Sciatic nerve (tissue), 2 donors: ENCODE measurements at places on chromosomes 5 and 9.
A peak's percentile ranks its signal among the peaks of the same experiment; 100 is the strongest.

GRCh38 chr9:121505903-121506735 is 6.5 kb upstream of the GGTA1 start:
- no peak for DNase-seq

DNA sequence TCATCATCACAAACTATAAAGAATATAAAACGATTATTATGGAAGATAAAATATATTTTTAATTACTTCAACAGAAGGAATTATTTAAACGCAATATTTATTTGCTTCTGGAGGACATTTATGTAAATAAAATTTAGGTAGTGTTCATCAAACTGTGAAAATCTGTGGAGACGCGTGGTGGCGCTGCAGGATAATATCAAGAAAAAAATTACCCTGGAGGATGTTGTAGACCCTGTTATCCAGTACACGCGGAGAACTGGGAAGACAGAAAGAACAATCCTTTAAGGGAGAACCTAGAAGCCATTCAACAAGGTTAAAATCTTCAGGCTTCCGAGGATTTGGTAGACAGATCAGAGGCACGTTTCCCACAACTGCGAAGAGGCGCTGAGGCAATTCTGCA is at the start of gene PCDHB12:
Gene PCDHB12, plus strand, starts transcription at position 242 of the 400 bp plus-strand sequence. CDS start 189 bp downstream, outside the sequence.
- DNase-seq, result no peak

GRCh38 chr9:9942764-9943424 is 669.9 kb downstream of the PTPRD start:
- DNase-seq, result peak; percentile 69

DNA sequence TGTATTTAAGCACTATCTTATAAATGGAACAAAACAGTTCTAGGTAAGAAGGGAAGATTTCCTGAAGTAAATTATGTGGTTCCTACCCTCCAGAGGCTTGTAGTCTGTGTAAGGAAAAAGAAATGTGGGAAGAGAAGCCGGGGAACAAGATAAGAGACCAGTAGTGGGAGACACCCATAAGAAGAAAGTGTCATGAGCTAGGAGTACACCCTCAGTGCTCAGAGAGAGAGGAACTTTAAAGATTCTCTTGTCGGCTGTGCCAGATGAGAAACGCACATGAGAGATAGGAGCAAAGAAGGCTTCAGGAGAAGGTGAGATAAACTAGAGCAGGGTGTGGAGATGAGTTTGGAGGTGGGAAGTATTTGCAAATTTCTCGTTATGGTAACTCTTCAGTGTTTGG is 18.1 kb downstream of the SLC36A1 start:
- no peak for DNase-seq

DNA sequence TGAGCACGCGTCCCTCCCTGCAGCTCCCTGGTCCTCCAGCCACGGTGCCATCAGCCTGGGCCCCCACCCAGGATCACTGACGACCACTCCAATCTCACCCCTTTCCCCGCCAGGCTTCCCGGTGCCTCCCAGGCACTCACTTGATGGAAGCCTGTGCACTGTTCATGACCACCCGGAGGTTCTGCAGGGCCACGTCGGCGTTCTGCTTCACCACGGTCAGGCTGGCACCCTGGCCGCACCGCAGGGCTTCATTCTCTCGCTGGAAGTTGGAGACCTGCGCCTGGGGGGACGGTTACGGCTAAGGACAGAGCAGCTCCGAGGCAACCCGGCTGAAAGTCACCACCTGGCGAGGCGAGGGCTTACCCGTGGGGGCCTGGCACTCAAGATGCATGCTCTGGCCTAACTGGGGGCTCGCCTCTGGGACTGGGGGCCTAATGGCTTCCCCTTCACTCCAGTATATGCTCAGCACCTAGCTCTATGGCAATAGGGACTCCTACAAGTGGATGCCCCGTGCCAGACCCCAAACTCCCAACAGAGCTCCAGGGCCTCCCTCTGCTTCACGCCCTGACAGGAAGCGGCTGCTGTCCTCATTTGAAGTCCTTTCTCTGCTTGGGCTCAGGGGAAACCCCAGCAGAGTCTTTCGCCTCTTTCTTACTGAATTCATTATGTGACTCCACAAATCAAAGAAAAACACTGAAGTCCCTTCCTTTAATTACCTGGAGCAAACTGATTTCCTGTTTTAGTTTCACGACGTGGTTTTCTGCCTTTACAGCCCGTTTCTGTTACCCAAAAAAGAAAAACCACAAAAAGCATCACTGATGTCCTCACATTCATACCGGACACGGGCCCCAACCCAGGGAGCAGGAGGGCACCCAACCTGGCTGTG is 4.2 kb upstream of the SNAPC4 start:
- no peak for DNase-seq

GRCh38 chr5:54066433-54066832 is 243.9 kb downstream of the ARL15 start:
- no peak for DNase-seq

GRCh38 chr5:122611406-122611805 is 163.5 kb upstream of the SNX2 start:
- DNase-seq, result no peak

DNA sequence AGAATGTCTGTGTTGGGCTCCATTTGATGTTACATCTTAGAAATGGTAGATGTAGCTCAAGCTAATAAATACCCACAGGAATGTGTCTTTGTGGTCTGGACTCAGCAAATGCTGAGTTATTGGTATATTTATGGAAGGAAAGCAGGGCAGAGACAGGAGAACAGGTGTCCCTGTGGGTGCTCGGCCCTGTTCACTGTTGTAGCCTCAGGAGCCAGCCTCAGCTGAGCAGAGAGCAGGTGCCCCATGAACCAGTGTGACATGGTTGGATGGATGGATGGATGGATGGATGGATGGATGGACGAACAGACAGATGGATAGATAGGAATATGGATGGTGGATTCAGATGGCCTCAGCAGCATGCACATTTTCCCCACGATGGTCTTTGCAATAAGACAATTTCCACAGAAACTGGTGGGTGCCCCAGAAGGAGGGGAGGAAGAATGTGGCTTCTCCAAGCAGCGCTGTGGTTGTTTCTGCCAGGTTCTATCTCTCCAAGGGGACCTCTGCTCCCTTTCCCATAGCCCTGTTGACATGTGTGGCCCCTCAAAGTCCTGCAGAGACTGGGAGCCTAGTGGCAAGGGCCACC is 8.2 kb upstream of the IRF1 start:
- no peak for DNase-seq

- no peak for DNase-seq
Measured at GRCh38 chr5:145619806-145620310, 215.3 kb downstream of the PRELID2 start.

DNA sequence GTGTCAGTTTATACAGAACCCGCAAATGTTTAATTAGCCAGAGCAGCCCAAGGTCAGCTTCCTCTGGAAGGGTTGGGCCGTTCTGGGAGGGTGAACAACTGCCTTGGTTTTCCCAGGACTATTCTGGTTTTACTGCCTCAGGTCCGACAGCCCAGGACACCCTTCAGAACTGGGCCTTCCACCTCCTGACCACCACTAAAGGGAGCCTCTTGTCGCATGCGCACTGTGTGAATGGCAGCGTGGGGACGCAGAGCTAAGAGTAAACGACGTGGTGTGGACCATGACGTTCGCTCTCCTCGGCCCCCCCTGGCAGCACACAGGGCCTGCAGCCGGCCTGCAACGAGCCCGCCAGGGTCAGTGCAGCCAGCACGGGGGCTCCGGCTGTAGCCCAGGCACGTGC is 214.9 kb downstream of the FANCC start:
- no peak for DNase-seq

- no peak for DNase-seq
Measured at GRCh38 chr5:128174951-128175350, 91.4 kb downstream of the SLC12A2 start.

DNA sequence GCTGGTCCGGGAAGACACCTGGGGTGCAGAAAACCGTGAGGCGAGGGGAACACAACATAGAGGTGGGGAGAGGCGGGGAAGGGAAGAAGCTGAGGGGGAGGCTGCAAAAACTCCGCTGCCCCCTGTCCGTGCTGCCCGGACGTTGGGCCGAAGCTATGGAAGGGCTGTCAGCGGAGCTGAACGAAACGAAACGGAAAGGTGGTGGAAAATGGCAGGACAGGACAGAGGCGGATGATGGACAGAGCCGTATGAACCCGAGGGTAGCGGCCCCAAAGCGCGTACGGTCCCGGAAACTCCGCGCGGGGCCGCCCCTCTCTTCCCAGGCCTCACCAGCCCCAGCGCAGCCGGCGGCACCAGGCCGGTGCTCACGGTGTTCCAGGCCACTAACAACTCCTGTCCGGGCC is 272 bp downstream of the ANAPC2 start:
- DNase-seq, result no peak

- no peak for DNase-seq
Measured at GRCh38 chr5:1368236-1368635, 23.3 kb upstream of the CLPTM1L start.

DNA sequence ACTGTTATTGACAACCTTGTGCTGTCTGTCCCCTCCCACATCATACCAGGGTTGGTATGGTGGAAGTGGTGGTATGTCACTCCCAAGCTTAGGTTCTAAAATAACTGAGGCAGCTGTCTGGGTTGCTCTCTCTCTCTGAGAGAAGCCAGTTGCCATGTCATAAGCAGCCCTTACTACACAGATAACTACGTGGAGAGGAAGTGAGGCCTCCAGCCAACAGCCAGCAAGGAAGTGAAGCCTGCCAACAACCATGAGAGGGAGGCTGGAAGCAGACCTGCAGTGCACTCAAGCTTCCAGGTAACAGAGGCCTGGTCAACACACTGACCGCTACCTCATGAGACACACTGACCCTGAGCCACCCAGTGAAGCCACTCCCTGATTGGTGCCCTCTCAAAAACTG is 18.6 kb downstream of the CTNNAL1 start:
- DNase-seq, result no peak

- no peak for DNase-seq
Measured at GRCh38 chr5:150759334-150759583, 442 bp upstream of the DCTN4 start.

DNA sequence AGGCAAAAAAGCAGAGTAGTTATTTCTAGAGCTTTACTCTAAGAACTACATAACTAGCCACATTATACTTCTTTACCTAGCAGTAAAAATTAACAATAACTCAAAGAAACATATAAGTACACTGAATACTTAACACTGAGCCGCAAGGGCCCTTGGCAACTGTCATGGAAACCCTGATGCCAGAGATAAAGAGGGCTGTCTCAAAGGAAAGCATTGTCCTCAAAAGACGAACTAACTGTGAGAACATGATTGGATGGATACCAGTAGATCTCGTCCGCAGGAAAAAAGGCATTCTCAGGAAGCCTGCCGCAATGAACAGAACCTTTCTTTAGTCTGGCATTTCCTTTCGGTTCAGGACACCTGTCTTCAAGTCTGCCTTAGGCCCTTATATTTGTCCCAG is 379.0 kb upstream of the SLC30A5 start:
- no peak for DNase-seq

- DNase-seq, result no peak
Measured at GRCh38 chr5:36153726-36154125, 1.8 kb downstream of the SKP2 start.

DNA sequence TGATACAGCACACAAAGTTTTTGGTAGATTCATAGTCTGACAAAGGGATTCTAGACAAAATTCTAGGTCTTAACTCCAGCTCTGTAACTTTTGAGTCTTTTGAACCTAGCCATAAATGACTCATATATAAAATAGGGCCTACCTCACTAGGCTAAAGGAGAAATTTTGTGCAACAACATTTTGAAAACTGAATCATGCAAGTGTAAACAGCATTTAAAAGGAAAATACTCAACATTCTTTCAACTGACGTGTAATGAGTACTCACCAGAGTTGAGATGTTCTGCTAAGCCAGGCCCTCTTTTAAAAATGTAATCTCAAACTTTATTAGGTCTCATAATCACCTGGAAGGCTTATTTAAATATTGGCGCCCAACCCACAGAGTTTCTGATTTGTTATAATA is 113.2 kb downstream of the STK32A start:
- no peak for DNase-seq

GRCh38 chr9:99012957-99013512 is 69.3 kb downstream of the COL15A1 start:
- no peak for DNase-seq

GRCh38 chr5:10585518-10585915 is 21.6 kb downstream of the ANKRD33B start:
- peak; percentile 47 for DNase-seq

DNA sequence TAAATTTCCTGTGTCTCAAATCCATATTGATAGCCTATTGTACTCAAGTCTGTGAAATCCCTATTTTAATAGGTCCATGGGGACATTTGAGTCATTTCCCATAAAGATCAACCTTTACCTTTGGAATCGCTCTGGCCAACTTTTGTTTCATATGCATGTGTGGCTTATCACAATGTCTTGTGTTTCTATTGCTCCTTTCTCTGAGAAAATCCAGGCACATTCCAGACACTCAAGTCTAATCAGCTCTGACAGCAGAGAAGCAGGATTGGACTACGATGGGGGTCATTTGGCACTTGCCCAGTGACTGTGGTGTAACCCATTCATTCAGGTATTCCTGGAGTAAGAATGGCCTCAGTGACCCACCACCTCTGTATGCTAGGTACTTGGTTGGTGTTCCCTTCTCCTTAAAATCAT is 48.4 kb downstream of the ACTBL2 start:
- no peak for DNase-seq

- DNase-seq, result no peak
Measured at GRCh38 chr9:114047717-114048116, 30.4 kb downstream of the AMBP start.

DNA sequence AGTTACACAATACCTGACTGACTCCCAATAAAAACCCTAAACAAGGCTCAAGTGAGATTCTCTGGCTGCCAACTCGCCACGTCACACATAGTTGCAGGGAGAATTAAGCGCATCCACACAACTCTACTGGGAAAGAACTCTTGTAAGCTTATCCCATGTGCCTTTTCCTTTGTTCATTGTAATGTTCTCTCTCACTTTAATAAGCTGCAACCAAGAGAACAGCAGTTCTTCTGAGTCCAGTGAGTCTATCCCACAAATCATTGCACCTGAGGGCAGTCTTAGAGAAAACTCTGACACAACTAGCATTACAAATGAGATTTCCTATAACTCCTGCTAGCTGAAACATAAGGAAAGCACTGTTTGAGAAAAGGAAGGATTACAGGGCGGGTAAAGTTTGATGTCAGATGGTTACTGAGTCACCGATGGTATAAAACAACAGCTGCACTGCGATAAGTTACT is 27.4 kb downstream of the CENPK start:
- DNase-seq, result no peak

- no peak for DNase-seq
Measured at GRCh38 chr5:115389034-115389798, 92.8 kb upstream of the CCDC112 start.

DNA sequence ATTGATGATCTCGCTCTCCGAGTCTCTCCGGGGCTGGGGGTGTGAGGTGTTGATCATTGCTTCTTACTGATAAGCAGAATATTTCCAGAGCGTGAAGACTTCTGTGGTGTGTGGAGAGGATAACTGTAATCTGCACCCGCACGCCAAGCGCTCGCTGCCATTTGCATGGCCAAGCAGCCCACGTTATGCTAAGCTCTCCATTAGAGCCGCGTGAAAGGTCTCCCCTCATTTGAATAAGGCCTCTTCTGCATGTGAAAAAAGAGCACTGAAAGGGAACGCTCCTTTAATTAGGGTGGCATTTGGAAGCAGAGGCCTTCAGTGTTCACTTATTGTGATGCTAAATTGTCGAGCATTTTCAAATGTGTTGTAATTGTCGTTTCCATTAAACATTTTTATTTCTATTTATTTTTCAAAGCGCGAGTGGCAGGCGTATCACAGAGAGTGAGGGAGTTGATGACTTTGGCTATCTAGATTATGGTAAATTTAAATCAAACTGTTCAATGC is 163.6 kb upstream of the IRX2 start:
- no peak for DNase-seq

- no peak for DNase-seq
Measured at GRCh38 chr5:89346573-89346972, 463.6 kb upstream of the MEF2C start.
